HAP-1 (cell line): ENCODE measurements at places on chromosomes 2 and 18.

DNA sequence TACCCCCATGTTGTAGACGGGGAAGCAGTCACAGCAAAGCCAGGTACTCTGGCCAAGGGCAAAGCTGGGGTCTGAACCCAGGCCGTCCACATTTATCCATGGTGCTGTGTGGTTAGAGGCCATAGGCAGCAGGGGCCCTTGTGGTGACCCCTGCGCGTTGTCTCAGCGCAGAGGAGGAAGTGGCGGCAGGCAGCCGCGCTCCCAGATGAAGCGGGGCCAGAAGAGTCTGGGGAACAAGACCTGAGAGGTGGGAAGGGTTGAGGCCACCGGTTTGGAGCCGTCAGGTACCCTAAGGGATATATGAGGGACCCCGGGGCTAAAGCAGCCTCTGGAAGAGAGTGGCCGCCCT lies 770 bp downstream of the ZNF396 start:
- no peak for DNase-seq

- DNase-seq, result no peak
Observed at GRCh38 chr2:6475155-6475940, 390.4 kb downstream of the CMPK2 start.

GRCh38 chr2:224157655-224158054 lies 118.6 kb upstream of the SERPINE2 start:
- DNase-seq, result no peak

DNA sequence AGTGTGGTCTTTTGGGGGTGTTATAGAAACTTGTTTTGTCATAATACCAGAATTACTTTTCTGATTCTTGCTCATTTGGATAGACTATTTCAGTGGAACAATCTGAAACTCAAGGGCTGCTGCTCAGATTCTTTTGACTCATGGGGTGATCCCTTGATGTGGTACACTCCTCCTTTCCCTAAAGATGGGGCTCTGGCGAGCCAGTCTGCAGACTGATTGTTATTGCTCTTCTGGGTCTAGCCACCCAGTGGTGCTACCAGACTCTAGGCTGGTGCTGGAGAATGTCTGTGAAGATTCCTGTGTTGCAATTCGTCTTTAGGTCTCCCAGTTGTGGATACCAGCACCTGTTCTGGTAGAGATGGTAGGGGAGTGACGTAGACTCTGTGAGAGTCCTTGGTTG lies 4.2 kb upstream of the MARS2 start:
- DNase-seq, result no peak

- DNase-seq, result no peak
Observed at GRCh38 chr2:58649756-58650155, 408.6 kb upstream of the FANCL start.

DNA sequence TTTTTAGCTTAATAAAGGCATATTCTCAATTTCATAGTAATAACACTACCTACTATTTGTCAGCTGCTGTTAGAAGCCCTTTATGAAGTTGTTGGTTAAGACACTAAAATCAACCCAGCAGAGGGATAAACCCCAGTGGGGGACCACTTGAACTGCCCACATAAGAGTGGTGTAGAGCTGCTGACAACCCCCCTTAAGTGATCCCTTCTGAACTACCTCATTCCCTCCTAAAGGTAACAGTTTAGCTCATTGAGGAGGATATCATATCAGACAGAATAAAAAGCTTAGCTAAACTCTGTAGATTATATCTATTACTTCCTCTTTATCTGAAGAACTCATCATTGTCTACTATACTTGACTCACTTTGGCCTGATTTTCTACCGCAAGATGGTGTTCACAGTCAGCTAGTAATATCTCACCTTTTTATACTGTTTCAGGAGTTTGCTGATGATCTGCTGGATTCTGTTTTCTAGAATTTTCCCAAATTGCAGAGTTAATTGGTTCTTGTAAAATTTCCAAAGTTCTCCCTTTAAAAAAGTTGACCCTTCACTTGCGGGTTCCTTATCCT lies 16.2 kb downstream of the GALM start:
- no peak for DNase-seq

DNA sequence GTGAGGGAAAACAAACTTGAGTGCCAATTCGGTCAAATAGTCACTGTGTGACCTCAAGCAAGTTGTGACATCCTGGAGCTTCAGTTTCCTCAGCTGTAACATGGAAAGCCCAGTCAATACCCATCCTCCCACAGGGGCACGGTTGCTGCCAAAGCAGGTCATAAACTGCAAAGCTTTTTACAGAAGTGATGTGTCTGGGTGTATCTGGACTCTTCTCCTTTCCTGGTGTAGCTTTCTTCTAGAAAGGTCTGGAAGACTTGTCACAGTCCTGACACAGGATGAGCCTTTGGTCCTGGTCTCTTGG lies 4.2 kb upstream of the AFF3 start:
- DNase-seq, result no peak

DNA sequence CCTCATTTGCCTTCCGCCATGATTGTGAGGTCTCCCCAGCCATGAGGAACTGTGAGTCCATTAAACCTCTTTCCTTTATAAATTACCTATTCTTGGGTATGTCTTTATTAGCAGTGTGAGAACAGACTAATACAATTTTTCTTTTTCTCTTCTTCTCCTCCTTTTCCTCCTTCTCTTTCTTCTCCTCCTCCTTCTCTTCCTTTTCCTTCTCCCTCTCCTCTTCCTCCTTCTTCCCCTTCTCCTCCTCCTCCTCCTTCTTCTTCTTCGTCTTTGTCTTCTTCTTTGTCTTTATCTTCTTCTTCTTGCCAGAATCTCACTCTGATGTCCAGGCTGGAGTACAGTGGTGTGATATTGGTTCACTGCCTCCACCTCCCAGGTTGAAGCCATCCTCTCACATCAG lies 20.2 kb downstream of the SKA1 start:
- DNase-seq, result no peak

- no peak for DNase-seq
Observed at GRCh38 chr2:5854797-5855196, 162.6 kb downstream of the SOX11 start.

DNA sequence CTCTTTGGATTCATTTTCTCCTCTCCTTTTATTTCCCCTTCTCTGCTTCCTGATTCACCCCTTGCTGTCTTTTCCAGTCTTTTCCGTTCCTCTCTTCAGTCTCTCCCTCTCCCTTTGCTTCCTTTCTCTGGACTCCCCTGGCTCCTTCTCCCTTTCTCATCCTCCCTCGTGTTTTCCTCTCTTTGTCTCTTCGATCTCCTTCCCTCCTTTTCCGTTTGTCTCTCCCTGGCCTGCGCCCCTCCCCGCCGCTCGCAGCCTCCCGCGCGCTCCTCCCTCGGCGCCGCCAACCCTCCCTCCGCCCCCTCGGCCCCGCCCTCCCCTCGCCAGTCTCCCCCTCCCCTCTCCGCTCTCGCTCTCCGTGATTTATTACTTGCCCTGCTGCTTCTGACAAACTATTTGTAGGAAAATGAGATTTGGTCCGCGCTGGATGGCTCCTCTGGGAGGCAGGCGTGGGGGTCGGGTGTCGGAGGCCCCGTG lies 46.0 kb upstream of the PAX8 start:
- peak; percentile 88 for DNase-seq

- DNase-seq, result peak; percentile 25
Observed at GRCh38 chr2:231489990-231490389, 25.7 kb upstream of the NCL start.

- no peak for DNase-seq
Observed at GRCh38 chr2:111100765-111101162, 19.9 kb upstream of the BCL2L11 start.

- DNase-seq, result no peak
Observed at GRCh38 chr2:73109431-73110167, 3.1 kb downstream of the RAB11FIP5 start.

GRCh38 chr2:191049728-191050639 lies 36.0 kb upstream of the STAT1 start:
- DNase-seq, result no peak

DNA sequence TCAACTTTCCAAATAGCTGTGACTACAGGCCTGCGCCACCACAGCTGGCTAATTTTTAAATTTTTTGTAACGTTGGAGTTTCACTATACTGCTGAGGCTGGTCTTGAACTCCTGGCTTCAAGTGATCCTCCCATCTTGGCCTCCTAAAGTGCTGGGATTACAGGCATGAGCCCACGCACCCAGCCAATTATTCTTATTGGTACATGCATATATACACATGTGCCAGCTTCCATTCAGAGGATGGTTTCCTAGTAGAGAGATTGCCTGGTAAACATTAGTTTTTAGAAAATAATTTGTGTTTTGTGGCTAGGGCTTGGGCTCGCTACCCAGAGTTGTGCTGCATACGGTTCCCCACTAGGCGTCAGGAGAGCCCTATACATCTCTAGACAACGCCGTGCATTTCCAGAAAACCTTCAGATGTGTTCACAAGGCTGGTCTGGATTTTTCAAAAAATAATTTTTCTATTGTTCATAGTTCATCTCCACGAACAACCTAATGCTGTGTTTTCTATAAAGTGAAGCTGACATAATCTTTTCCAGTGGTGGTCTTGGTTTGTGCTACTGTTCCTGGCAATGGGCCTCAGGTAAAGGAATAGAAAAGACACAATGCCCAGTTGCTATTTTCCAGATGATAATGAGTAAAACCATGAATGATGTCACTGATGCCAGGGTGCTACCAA lies 14.6 kb upstream of the AFG3L2 start:
- DNase-seq, result peak; percentile 73

DNA sequence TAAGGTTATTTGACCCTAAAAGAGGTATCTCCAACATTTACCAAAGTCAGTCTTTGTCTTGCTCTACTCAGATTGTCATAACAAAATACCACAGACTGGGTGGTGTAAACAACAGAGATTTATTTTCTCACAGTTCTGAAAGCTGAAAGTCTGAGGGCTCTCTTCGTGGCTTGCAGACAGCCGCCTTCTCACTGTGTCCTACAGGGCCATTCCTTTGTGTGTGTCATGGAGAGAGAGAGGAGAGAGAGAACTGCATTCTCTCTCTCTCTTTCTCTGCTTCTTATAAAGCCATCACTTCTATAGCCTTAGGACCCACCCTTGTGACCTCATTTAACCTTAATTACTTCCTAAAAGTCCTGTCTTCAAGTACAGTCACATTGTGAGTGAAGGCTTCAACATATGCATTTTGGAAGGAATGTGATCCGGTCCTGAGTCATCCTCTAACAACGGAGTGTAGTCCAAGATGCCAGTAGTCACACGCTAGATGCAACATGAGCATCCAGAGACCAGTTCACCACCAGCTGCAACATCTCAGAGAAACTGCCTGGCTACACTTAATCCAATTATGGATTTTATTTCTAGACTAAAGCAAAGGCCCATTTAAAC lies 130.2 kb downstream of the CD226 start:
- DNase-seq, result no peak

DNA sequence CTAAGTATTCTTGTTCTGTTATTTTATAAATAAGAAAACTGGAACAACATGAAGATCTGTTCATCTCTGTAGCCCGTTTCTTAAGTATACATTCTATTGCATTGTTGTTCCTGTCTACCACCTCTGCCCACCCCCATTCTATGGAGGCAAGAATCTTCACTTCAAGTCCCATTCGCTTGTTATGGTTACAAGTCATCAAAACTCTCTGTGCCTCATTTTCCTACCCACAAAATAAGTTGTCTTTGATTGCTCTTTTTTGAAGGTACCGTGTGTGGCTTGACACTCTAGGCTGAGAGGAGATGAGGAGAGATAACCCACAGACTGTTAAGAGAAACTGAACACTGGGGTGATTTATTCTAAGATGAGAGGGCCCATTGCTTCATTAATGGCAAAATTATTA lies 2.9 kb upstream of the EVA1A start:
- no peak for DNase-seq

DNA sequence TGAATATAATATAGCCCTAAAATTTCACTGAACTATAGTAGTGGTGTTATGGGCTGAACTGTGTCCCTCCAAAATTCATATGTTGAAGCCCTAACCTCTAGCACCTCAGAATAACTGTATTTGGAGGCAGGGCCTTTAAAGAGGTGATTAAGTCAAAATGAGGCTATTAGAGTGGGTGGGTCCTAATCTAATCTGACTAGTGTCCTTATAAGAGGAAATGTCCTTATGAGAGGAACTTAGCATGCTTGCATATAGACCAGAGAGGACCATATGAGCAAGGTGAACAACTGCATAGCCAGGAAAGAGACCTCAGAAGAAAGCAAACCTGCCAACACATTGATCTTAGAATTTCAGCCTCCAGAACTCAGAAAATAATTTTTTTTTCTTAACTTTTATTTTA lies 238.4 kb downstream of the ZEB2 start:
- DNase-seq, result no peak

DNA sequence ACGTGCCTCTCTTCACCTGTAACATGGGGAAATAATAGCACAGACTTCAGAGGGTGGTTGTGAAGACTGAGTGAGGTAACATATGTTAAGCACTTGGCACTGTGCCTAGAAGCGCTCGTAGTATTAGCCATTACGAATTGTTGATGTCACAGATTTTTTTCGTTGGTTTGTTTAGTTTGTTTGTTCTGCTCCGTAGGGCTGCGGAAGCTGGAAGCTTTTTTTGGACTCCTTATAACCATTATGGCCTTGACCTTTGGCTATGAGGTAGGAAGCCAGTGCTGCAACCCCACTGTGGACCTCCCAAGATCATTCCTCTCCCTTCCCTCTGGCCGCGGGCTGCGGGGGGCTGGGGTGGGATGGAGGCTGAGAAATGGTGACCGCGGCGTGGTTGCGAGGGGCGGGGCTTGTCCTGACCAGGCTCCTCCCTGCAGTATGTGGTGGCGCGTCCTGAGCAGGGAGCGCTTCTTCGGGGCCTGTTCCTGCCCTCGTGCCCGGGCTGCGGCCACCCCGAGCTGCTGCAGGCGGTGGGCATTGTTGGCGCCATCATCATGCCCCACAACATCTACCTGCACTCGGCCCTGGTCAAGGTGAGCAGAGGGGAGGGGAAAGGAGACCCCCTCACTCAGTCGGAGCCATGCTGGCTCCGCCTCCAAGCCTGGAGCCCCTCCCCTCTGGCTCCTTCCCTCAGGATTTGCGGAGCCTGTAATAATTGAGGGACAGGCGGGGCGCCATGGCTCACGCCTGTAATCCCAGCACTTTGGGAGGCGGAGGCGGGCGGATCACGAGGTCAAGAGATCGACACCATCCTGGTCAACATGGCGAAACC lies 5.5 kb downstream of the SLC11A1 start:
- no peak for DNase-seq

- no peak for DNase-seq
Observed at GRCh38 chr2:8638327-8638726, 43.5 kb upstream of the ID2 start.

- DNase-seq, result no peak
Observed at GRCh38 chr2:207238831-207239701, 73.3 kb upstream of the KLF7 start.

- DNase-seq, result no peak
Observed at GRCh38 chr2:123917241-123917640, 107.8 kb upstream of the CNTNAP5 start.

DNA sequence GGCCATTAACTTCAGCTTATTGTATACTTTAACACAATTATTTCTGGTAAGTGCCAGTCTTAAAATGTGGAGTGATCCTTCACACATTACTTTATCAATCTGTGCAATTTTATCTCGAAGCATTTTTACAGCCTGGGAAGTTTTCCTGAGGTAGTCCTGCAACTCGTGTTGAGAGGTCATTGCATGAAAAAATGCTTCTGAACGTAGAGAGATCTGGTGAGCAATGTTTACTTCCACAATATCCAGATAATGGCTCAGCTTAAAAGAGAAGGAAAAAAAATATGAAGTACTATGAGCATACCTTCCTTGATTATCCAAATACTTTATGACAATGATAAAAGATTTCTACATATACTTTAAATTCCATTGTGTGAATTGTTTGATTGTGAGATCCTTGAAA lies 57.0 kb downstream of the VPS54 start:
- DNase-seq, result no peak
